Tibial nerve (tissue), 4 donors: ENCODE measurements at places on chromosomes 12 and 14. TPM values are rescaled to one million over a fixed set of nuclear protein-coding genes. Genes with fewer than 3 reads are reported as not detected.

DNA sequence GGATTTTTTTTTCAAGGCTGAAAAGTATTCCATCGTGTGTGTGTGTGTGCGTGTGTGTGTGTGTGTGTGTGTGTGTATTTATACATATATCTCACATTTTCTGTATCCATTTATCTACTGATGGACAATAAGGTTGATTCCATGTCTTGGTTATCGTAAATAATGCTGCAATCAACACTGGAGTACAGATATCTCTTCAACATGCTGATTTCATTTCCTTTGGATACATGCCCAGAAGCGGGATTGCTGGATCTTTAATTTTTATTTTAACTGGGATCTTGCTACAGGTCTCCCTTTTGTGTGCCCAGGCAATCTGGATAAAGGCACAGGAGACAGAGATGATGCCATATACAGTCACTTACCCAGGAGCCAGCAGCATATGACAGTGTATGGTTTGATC lies 338.1 kb downstream of the SOX5 start:
- DNase-seq = no peak

- DNase-seq = no peak
Measured at GRCh38 chr14:58732387-58732786, 94.6 kb downstream of the DACT1 start.

Gene PMEL
- total RNA-seq = 1.6 TPM

- DNase-seq = no peak
Measured at GRCh38 chr12:109934026-109934425, 34.0 kb downstream of the TCHP start.
